ENCODE measurements at places on chromosomes 11 and 22.

DNA sequence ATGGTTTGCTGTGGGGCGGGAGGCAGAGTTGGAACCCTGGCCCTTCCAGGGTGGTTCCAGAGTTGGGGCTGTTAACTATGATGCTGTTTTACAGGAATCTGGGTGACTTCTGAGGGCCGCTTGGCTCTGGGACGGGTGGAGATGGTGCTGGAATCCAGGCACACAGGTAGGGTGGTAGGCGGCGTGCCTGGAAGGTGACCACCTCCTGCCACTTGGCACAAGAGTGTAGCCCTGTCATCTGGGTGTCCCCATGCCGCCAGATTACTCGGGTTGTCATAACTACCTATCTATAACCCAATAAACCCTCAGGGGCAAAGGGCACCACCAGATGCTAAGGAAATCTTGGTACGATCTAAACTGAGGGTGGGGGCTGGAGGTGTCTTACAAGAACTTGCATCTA lies 1.3 kb downstream of the CARS1 start:
- DNase-seq: no peak

GRCh38 chr11:25733777-25734176 lies 598.2 kb upstream of the ANO3 start:
- DNase-seq: no peak

DNA sequence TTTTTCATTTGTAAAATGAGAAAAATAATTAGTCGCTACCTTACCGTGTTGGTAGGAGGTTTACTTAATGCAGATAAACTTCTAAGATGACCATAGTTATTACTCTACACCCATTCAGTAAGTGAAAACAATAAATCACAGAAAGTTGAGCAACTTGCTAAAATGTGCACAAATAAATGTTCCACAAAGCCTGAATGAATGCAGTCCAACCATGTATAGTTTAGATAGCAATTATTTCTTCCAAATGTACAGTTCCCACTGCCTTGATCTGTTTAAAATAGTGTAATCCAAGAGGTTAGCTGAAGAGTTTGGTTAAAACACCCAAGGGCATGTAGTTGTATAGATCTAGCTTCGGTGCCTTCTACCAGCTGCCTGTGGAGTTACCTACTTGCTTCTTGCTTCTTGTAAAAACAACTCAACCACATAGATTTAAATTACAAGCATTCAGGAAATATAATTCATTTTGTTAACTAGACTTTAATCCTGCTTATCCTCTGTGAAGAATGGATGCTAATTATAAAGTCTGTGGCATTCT lies 106.3 kb upstream of the CARD18 start:
- no peak for DNase-seq

- no peak for DNase-seq
Measured at GRCh38 chr11:42576318-42576717, 735.5 kb upstream of the API5 start.

DNA sequence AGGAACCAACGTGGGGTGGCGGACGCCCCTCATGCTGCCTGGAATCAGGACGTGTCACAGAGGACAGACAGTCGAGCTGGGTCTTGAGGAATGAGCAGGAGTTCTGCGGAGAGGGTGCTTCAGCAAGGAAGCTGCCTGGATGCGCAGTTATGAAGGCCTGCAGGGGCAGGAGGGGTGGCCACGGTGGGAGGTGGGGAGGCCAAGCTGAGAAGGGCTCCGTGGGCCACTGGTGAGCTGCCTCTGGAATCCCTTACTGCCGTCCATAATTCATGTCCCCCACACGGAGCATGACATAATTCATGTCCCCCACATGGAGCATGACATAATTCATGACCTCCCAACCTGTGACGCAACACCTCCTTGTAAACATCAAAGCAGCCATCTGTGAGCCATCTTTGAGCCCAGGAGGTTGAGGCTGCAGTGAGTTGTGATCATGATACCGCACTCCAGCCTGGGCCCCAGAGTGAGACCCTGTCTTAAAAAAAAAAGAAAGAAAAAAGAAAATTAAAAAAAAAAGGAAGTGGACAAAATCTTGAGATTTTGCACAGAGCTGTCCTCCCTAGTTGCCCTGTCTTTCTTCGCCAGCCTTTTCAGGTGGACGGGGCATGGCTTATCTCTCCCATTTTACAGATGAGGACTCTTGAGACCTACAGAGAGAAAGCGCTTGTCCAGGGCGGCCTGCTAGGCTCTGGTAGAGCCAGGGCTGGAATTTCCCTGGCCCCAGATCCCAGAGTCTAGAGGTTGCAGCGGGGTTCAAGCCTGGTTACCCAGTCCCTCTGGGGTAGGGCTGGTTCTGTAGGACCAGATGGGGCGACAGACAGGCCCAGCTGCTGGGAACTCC lies 24.3 kb upstream of the PICK1 start:
- no peak for DNase-seq

- no peak for DNase-seq
Measured at GRCh38 chr22:37749831-37750595, 53.2 kb downstream of the TRIOBP start.

DNA sequence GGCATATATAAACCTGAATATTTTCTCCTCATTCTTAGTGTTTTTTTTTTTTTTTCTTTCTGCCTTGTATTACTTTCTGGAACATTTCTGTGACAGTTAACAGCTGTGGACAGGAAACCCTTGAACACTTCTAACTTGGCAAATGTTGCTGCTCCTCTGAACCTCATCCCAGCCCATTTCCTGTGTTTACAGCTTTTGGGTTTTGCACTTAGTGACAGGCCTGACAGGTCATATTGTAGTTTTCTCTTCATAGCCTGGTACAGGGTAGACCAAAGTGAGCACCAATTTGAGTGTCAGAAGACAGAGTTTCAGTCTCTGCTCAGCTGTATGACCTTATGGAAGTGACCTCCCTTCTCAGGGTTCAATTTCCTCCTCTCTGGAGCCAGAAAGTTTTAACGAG lies 91.6 kb downstream of the STIM1 start:
- DNase-seq: peak; percentile 80

- no peak for DNase-seq
Measured at GRCh38 chr11:125108469-125108868, 3.0 kb downstream of the TMEM218 start.

- no peak for DNase-seq
Measured at GRCh38 chr11:104366321-104366734, 202.4 kb upstream of the PDGFD start.
